ENCODE measurements at places on chromosomes 1 and 21. TPM values are rescaled to one million over a fixed set of nuclear protein-coding genes. Genes with fewer than 3 reads are reported as not detected.

- peaks cover 44% of the 10 kb centered on the region for H3K36me3 ChIP-seq
- no peak overlapping the region for H3K27ac ChIP-seq
- no peak for DNase-seq
- H3K27me3 ChIP-seq, result no peaks in the 10 kb centered on the region
Measured at GRCh38 chr1:19071674-19072281, 115.3 kb upstream of the IFFO2 start.

DNA sequence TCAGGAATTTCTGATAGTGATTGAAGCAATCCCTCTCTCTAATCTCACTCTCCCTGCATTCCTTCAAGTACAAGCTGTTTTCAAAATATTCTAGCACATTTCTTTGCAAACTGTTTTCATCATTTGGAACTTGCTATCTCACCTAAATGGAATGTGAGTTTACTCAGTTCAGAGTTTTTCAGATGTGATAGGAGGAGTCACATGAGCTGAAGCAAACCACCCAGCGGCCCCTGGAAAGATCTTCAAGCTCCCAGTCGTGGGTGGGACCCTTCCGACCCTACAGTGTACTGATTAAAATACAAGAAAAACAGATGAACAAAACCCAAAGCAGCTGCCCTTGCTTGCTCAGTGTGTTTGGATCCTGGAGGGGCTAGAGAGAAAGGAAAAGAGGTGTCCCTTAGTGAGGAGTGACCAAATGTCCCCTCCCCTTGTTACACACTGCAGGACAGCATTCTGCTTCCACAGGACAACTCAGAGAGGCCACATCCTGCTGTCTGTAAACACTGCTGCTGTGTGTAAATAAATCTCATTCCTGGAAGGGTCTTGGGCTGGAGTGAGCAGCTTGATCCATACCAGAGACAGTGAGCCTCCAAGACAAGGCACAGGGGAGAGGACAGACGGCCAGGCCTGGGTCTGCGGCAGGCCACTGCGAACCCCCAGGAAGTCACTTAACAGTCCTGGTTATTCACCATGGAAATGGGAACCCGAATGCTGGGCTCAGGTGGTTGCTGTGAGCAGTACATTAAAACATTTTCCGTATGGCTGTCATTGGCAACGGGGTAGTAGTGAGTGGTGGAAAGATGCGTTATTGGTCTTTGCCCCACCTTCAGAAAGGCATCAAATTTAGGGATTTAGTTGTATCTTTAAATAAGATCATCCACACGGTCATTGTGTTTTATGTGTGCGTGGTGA, 229.2 kb downstream of the RHOU start:
- H3K4me3 ChIP-seq, result no peak overlapping the region
- H3K4me1 ChIP-seq, result peaks cover 18% of the 10 kb centered on the region

Gene ZBTB8A
- 11.5 TPM for total RNA-seq

Gene SPRR1A
- total RNA-seq, result not detected

Gene ST6GALNAC5
- 2.1 TPM for total RNA-seq

Gene SUSD4
- total RNA-seq, result 0.42 TPM

Gene OTUD7B
- 44.3 TPM for total RNA-seq

DNA sequence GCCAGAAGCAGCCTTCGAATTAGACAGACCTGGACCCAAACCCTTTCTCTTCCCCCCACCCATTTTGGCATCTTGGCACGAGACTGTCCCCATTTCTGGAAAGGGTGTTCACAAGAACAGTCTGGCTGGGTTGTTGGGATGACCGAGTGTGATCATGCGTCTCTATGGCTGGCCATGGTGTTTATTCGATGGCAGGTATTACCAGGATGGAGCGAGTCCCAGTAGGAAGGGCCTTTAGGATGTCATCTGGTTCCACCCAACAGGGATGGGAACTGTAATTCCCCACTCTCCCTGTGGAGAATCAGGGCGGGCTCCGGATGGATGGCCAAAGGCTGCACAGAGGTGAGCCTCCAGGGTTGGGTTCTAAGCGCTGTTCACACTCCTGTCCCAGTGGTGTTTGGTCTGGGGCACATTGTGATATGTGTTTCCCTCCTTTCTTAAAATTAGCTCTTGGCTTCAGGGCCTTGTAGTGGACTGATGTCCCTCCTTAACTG, 33.4 kb upstream of the ATP5PO start:
- no peak overlapping the region for H3K4me3 ChIP-seq
- H3K4me1 ChIP-seq, result peaks cover 36% of the 10 kb centered on the region
- no peaks in the 10 kb centered on the region for H3K27me3 ChIP-seq
- no peaks in the 10 kb centered on the region for H3K36me3 ChIP-seq
- peak overlapping the region; percentile 96 for H3K27ac ChIP-seq
- DNase-seq, result no peak

DNA sequence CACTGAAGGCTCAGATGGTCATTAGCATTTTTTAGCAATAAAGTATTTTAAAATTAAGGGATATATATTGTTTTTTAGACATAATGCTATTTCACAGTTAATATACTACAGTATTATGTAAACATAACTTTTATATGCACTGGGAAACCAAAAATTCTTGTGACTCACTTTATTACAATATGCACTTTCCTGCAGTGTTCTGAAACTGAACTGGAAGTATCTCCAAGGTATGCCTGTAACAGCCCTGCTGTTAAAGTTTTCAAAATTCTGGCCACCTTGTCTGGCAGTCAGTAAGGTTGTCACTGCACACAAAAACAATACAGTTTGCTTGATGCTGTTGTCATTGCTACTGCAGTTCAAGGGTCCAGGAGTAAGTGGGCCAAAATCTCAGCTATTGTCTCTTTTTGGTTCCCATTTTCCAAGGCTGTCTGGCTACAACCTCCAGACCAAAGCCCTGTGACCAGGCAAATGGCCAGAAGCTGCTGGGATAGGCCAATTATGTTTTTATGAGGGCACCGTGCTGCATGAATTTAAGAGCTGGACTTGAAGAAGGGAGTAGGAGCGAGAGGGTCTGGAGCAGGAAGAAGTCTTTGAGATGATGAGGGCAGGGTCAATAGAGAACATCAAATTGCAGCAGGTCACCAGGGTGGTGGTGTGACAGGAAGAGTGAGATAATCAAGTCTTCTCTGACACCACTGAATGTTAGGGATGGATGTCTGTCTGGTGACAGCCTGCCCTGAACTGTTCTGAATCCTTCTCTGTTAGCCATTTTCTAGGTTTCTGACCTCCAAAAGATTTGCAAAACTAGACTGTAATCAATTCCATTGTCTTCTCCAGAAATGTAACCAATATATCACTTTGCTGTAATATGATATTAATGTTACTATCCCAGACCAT, 82.3 kb upstream of the CACHD1 start:
- H3K4me1 ChIP-seq, result no peaks in the 10 kb centered on the region
- no peak overlapping the region for H3K4me3 ChIP-seq
- peaks cover 12% of the 10 kb centered on the region for H3K27me3 ChIP-seq
- no peak for DNase-seq
- H3K27ac ChIP-seq, result no peak overlapping the region
- no peaks in the 10 kb centered on the region for H3K36me3 ChIP-seq

DNA sequence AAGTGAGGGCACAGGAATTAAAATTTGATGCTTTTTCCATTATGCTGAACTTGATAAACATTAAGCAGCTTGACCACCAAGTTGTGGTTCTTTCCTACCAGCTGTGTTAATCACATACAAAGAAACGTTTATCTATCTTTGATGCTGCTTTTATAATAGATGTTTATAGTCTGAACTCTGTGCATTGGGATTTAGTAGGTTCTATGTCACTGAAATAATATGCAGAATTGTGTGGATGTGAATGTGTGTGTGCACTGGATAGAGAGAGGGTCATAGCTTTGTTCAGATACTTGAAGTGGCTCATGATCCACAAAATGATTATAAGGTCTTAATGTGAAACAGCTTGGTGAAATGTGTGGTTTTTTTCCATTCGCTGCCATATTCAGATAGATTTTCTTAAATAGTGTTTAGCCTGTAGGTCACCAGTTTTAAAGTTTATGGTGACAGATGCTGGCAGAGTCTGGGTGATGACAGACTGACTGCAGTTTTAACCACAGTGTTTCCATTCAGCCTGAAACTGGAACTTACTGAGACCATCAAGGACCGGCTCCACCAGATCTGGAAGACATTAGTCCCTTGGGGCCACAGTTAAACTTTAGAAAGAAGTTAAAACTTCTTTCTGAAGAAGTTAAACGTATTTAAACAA, 10.2 kb downstream of the DDI2 start:
- no peak overlapping the region for H3K27ac ChIP-seq
- no peak for DNase-seq
- peaks cover 22% of the 10 kb centered on the region for H3K4me1 ChIP-seq
- H3K36me3 ChIP-seq, result peaks cover 41% of the 10 kb centered on the region
- no peaks in the 10 kb centered on the region for H3K27me3 ChIP-seq
- H3K4me3 ChIP-seq, result no peak overlapping the region

DNA sequence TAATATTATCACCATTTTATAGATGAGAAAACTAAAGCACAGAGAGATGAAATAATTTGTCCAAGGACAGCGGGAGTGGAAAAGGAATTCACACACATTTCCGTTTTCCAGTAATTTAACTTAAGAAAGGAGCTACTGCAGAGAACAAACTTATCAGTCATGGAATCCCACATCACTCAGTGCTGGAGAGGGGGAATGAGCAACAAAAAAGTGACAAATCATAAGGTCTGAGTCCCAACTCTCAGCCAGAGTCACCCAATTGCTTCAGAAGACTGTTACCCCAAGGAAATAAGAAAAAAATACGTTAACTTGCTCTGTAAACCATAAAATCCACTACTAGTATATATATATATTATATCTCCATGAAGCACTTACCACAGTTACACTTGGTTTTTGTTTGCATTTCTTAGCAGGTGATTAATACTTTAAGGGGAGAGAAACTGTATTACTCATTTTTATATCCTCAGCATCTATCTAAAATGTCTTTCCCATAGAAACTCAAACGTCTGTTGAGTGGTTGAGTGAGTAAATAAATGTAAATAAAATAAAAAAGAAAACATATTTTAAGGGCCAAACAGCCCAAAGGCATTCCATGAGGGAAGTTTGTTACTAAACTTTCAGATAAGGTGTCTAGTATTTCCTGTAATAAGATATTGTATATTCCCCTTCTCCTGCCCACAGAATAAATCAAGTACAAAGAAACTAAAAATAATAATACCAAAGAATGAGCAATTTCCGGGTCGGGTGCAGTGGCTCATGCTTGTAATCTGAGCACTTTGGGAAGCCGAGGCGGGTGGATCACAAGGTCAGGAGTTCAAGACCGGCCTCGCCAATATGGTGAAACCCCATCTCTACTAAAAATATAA, 76.8 kb downstream of the SLC45A1 start:
- peaks cover 39% of the 10 kb centered on the region for H3K36me3 ChIP-seq
- H3K27ac ChIP-seq, result peak overlapping the region; percentile 82
- peaks cover 44% of the 10 kb centered on the region for H3K4me1 ChIP-seq
- H3K27me3 ChIP-seq, result no peaks in the 10 kb centered on the region

Gene CRP
- total RNA-seq, result 0.26 TPM

- no peaks in the 10 kb centered on the region for H3K4me1 ChIP-seq
Measured at GRCh38 chr1:11521582-11522399, 42.8 kb downstream of the DISP3 start.

- H3K27me3 ChIP-seq, result peaks cover 12% of the 10 kb centered on the region
- no peak overlapping the region for H3K27ac ChIP-seq
- H3K4me3 ChIP-seq, result no peak overlapping the region
- H3K4me1 ChIP-seq, result no peaks in the 10 kb centered on the region
Measured at GRCh38 chr1:57007472-57007871, 41.7 kb upstream of the C8B start.

DNA sequence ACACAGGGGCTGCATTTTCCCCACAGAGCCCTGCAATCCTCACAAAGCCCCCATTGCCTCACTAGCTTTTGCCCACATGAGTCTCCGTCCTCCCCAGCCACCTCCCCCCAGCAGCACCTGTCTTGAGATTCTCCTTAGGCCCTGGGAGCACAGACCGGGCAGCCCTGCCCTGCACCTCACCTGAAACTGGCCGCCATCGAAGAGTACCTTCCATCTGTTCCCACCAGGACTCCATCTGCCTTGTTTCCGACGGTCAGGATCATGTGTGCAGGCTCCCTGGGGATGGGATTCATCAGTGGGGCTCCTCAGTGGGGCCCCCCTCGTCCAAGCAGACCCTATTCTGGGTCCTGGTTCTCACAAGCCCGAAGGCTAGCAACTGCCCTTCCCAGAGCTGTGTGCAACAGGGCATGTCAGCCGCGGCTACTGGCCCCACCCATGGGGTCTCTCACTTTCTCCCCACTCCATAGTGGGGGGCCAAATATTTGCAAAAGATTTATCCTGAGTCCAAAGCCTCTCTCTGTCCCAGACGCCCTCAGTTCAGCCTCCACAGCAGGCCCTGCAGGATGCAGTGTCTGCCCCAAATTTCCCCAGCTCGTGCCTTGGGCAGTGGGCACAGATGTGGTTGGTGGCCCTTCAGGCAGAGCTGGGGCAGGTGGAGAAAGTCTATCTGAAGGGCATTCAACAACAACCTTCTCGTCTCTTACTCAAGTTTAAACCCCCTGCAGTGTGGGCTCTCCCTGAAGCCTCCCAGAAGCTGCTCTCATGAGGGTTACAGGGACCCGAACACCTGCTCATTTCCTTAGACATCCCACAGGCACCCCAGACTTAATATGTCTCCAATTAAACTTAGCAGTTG, 4.8 kb downstream of the PDZK1IP1 start:
- no peaks in the 10 kb centered on the region for H3K27me3 ChIP-seq
- no peak for DNase-seq
- no peak overlapping the region for H3K4me3 ChIP-seq
- peaks cover 5% of the 10 kb centered on the region for H3K36me3 ChIP-seq

DNA sequence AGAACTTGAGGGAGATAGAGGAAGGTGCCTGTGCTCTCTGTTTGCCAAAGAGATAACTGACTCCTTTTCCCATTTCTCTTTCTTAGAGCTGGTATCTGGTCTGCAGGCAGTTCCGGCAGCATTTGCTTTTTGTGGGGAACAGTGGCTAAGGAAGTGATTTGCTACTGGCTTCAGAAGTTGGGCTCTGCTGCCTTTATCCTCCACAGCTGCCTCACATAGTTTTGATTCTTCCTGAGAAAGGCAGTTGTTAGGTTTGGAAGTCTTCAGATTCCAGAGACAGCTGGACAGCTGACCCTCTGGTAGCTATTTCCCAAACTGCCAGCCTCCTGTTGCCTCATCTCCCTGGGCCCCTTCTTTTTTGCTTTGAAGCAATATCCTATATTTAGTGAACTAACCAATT, 62.6 kb upstream of the MACF1 start:
- H3K27me3 ChIP-seq, result no peaks in the 10 kb centered on the region
- no peak overlapping the region for H3K4me3 ChIP-seq
- peak overlapping the region; percentile 33 for H3K27ac ChIP-seq
- no peaks in the 10 kb centered on the region for H3K36me3 ChIP-seq
- H3K4me1 ChIP-seq, result peaks cover 29% of the 10 kb centered on the region

DNA sequence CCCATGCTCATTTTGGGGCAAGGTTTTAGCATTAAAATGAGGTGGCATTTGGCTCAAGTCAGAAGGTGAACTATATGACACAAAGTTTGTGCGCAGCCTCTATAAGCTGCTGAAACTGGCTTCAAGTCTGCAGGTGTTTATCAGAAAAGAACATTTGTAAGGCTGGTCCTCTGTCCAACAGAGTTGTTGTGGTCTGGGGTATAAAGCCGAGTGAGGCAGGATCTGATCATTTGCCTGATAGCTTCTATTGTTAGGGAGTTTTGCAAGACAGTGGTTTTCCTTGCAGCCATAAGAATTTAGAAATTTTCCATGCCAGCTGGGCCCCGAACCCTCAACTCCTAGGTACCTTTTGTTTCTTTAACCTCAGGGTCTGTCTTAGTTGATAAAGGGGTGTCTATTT, 130.8 kb downstream of the PGBD5 start:
- H3K27me3 ChIP-seq, result peaks cover 44% of the 10 kb centered on the region
- H3K4me3 ChIP-seq, result no peak overlapping the region
- H3K27ac ChIP-seq, result no peak overlapping the region
- H3K4me1 ChIP-seq, result no peaks in the 10 kb centered on the region
- H3K36me3 ChIP-seq, result no peaks in the 10 kb centered on the region

GRCh38 chr1:236887081-236887480, 92.0 kb downstream of the MTR start:
- H3K27me3 ChIP-seq, result no peaks in the 10 kb centered on the region
- no peak overlapping the region for H3K4me3 ChIP-seq
- H3K27ac ChIP-seq, result no peak overlapping the region
- H3K36me3 ChIP-seq, result peaks cover 100% of the 10 kb centered on the region
